ENCODE measurements at places on chromosomes 13 and 19.

DNA sequence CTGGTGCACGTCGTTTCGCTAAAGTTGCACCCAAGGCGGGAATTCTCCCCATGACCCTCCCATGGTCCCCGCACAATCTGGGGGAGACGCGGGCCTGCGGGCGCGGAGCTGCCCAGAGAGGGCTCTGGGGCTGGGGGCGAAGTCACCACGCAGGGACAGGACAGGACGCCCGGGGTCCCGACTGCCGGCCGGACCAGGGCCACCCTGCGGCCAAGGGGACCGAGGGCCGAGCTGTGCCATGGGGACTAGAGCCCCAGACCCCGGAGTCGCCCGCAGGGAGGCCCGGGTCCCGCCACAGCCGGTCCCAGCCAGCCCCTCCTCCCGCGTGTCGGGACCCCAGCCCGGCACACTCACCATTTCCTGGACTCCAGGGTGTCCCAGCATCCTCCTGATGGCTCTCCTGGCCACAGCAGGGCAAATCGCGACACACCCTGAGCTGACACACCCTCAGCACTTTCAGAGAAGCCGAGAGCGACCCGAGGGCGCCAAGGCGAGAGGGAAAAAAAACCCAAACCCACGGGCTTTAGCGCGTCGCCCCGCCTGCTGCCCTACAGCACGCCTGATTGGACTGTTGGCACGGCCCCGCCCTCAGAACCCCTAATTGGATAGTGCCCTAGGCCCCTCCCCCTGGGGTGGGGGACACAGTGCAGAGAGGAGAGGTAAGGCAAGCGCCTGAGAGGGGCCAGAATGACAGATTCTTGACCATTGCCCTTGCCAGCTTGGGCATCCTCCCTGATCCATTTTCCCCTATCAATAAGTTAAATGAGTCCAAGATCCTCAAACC lies 28.6 kb downstream of the ZNF44 start:
- DNase-seq: no peak

- DNase-seq: no peak
These were observed 4.4 kb downstream of the ZNF473 start for GRCh38 chr19:50030225-50030624.

- no peak for DNase-seq
These were observed 10.6 kb downstream of the AKAP8 start for GRCh38 chr19:15368798-15369593.

GRCh38 chr13:98239162-98240076 lies 62.4 kb upstream of the RNF113B start:
- DNase-seq: no peak

DNA sequence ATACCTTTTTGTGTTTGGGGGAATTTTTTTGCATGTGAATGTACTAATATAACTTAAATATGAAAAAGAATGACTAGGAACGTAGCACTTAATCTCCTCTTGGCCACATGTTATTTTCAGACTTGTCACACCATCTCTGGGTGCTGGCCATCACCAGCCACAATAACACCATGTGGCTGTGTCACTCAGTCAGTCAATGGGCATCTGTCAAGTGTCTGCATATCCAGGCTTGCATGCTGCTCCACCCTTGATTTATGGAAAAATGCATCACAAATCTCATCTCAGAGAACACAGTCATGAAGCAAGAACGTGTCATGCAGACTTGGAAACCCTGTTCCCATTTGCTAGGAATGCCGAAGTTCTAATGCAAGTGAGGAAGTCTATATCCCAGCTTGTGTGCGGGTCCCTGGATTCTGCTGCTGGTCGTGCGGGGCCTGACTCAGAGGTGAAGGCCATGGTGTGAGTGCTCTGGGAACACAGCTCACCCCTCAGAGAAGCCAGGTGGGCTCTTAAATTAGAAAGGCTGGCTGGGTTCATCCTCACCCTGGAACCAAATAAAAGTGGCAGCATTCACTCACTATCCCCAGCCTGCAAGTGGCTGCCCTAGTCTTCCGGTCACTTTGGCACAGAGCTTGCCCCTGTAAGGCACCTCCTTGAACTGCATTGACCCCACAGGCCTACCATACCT lies 53.6 kb upstream of the ARHGEF7 start:
- no peak for DNase-seq

Data from stromal cell of bone marrow (primary cell).